ENCODE measurements at places on chromosomes 5 and 9. TPM values are rescaled to one million over a fixed set of nuclear protein-coding genes. Genes with fewer than 3 reads are reported as not detected.

The JAKMIP2 gene
- total RNA-seq = not detected

The SLC2A6 gene
- total RNA-seq = 13.1 TPM

The RASEF gene
- 12.8 TPM for total RNA-seq

DNA sequence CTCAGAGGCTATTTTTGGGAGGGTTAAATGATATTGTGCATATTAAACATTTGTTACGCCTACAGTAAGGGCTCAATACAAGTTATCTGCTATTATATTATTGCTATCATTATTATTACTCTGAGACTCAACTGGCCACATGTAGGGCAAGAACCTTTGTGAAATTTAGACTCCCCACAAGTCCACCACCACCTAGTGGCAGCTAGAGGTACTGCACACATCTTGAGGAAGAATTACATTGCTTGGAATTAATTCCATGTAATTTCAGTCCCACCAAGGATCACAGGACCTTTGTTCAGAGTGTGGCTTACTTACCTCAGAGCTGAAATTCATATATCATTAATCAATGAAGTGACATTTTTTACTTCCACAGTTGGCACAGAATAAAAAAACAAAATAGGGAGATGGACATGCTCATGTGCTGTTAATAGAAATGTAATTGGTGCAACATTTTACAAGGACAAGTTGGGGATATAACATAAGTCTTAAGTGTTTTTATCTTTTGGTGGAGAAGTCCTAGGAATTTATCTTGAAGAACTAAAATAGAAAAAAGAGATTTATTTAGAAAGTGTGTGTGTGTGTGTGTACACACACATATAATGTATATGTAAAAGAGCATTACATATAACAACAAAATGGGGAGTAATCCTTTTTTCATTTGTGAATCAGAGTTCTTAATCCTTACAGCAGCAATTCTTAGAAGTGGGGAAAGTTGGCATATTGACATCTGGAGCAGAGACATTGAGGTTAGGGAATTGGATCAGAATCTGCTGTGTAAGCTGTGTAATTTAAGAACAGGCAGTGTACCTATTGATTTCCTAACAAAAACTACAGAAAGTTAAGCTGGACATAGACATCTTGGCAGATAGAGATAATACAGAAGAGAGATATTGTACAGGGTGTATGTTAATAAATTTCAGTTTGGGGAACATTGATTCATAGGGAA, 11.2 kb downstream of the MSANTD3 start:
- peak; percentile 56 for DNase-seq

DNA sequence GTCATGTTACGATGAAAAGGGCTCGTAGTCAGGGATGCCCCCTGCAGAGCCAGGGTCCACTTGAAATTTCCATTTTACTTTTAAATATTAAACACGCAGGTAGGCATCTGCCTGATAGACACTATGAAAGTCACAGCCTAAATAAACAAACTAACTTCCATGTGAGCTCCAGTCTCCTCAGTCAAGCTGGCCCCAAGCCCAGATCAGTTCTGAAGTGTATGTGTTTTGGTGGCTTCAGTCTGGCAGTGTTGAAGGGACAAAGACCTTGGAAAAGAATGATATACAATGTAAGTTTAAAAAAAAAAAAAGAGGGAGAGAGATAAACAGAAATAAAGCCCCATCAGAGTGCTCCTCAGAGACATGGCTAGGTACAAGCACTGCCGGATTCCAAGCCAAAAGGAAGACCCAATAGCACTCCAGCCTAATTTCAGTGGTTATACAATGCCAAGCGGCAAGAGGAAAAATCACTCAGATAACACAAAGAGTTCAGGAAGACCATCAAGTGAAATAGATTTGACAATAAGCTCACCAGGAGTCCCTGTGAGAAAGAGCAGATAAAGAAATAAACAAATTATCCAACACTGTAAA, 181.0 kb downstream of the BNC2 start:
- no peak for DNase-seq

DNA sequence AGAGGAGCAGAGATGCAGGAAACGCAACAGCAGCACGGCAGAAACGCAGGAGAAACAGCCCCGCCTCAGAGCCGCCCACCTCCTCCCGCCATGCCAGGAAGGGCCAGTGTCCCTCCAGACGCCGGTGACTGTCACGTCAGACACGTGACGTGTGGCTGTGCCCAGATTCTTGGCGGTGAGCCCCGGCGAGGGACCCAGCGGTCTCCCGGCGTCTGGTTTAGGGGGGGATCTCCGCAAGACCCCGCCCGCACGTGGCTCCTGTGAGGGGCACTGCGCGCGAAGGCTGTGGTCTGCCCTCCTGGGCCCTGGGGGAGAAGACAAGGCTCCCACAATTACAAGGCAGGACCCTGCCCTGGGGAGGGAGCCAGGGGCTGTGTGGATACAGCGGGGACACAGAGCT, 2.4 kb upstream of the LCN8 start:
- DNase-seq = no peak

All from PC-9 (cell line).